ENCODE measurements at places on chromosomes 11 and 22.

DNA sequence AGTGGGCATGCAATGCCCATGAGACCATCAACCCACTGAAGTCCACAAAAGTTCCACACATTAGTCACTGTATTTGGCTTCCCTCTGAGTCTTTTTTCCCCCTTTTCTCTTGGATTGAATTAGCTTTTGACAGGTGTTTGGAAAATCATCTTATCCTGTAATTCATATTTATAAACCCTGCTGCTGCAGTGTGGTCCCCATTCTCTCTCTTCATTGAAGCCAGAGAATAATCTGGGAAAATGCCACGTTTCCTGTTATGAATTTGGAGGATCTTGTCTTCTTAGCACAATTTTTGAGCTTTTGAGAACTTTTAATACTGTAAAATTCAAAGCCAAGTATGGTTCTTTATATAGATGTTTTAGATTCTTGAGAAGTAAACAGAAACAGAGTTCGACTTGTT is 84.8 kb downstream of the UVRAG start:
- DNase-seq: no peak

- no peak for DNase-seq
Observed at GRCh38 chr11:2912498-2912897, 16.7 kb downstream of the PHLDA2 start.

GRCh38 chr11:83427501-83427900 is 141.3 kb upstream of the CCDC90B start:
- no peak for DNase-seq

- no peak for DNase-seq
Observed at GRCh38 chr22:39997939-39998726, 3.4 kb downstream of the FAM83F start.

GRCh38 chr11:122808478-122808869 is 29.8 kb upstream of the CRTAM start:
- no peak for DNase-seq

GRCh38 chr22:48342016-48342415 is 1485.7 kb downstream of the BRD1 start:
- DNase-seq: no peak

GRCh38 chr11:115421992-115422689 is 82.1 kb downstream of the CADM1 start:
- DNase-seq: no peak

DNA sequence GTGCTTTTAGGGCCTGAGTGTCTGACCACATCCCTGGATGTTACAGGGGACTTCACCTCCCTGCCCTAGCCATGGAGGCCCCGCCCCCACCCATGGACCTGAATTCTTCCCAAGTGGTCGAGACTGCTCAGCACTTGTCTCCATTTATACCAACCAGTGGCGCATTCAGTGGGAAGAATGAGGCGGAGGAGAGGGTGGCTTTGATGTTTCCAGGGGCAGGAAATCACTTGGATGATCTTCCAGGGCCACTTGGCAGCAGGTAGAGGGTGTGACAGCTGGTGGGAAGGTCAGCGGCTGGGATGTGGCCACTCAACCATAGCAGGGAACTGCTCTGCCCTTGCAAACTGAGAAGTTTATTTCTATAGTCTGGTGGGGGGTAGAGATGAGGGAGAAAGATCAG is 155.1 kb upstream of the BLID start:
- no peak for DNase-seq

DNA sequence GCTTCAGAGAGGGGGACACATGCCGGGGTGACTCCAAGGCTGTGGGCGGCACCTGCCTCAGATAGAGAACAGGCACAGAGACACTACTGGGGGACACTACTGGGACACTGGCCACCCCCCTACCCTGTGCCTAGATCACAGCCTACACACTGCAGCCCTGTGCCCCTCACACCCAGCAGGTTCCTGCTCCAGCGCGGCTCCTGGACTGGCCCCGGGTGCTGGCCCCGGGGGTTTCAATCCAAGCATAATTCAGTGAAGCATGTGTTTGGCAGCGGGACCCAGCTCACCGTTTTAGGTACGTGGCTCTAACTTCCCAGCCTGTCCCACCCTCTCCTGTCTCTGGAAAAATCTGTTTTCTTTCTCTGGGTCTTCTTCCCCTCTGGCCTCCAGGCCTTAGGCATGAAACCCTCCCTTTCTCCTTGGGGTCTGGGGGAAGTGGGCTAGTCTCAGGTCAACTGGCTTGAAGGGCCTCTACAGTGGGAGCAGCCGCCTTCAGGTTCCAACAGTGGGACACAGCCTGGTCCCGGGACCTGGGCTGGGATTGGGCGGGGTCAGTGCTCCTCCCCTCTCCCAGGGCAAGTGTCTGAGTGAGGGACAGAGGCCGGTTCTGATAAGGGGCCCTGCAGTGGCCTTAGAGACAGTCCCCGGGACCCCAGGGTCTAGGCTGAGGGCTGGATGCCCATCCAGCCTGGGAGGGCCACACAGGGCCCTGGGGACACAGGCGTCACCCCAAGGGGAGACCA is 98.8 kb downstream of the CRYBB2 start:
- DNase-seq: no peak

GRCh38 chr22:40399621-40400020 is 29.2 kb downstream of the SGSM3 start:
- DNase-seq: no peak

GRCh38 chr22:41619979-41620588 is 759 bp downstream of the DESI1 start:
- no peak for DNase-seq

- no peak for DNase-seq
Observed at GRCh38 chr11:68040101-68040956, 1.5 kb downstream of the TCIRG1 start.

GRCh38 chr22:30556388-30556787 is 9.8 kb upstream of the SEC14L6 start:
- DNase-seq: no peak

- no peak for DNase-seq
Observed at GRCh38 chr22:38707346-38707745, 1.6 kb downstream of the GTPBP1 start.

- no peak for DNase-seq
Observed at GRCh38 chr11:17651061-17651460, 68.3 kb upstream of the MYOD1 start.

DNA sequence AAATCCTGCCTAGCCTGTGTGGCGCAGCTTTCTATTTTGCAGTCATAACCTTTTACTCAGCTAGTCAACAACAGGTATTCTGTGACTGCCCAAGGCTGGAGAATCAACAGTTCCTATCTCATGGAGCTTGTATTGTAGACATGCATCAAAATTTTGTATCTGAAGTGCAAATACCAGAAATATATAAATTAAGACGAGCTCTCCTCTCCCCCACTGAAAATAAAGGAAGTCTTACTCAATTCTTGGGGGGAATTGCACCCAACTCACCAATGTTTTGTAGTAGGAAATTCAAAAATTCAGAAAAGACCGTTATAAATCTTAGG is 153.4 kb downstream of the NCAM1 start:
- DNase-seq: no peak

DNA sequence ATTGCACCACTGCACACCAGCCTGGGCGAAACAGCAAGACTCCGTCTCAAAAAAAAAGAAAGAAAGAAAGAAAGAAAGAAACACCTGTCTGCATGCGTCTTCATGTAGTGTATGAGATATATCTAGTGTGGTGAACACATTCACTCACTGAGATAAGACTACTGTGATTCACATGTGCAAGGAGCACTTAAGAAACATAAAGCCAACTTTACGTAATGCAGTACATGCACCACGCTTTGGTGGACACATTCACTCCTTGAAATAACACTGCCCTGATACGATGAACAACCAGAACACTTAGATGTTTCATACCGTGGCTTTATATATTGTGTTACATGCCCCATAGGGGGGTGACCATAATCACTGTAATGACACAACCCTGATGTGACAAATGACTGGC is 96.0 kb downstream of the MICAL3 start:
- no peak for DNase-seq

- DNase-seq: no peak
Observed at GRCh38 chr22:44540756-44541670, 43.0 kb upstream of the RTL6 start.

- no peak for DNase-seq
Observed at GRCh38 chr11:66815646-66816045, 27.6 kb upstream of the RCE1 start.

DNA sequence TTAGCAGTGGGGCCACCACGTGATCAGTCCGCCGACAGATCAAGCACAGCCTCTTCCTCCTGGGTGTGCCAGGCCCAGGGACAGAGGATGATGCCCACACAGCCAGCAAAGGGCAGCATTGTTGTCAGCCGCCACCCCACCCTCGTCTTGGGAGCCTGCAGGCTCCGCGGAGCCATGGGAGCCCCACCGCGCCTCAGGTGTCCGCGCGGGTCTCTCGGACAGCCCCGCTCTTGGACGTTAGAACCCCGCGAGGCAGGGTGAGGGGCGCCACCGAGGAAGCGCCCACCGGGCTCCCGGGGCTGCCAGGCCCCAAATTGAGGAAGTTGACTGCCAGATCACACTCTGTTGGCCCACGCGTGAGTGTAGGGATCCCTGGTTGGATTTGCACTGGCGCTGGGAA is 83.9 kb upstream of the MS4A8 start:
- no peak for DNase-seq

- peak; percentile 21 for DNase-seq
Observed at GRCh38 chr11:71153005-71153390, 99.4 kb downstream of the SHANK2 start.

GRCh38 chr11:73991471-73992006 is 8.9 kb upstream of the UCP2 start:
- peak; percentile 70 for DNase-seq

- DNase-seq: no peak
Observed at GRCh38 chr11:33829430-33830141, 55.3 kb upstream of the FBXO3 start.

DNA sequence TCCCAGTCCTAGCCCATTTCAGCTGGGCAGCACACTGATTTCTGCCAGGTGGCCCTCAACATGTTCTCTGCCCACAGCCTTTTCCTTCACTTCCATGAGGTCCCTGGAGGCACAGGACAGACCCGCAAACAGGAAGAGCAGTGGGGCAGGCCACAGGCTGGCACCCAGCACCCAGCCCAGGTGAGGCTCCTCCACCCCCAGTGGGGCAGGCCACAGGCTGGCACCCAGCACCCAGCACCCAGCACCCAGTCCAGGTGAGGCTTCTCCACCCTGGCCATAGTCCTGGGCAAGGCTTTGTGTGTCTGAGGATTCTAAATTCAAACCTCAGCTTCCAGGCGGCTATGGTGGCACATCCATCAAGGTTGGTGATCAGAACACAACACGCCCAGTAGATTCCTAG is 1413.0 kb downstream of the BRD1 start:
- peak; percentile 71 for DNase-seq

GRCh38 chr11:23836981-23837380 is 659.9 kb upstream of the LUZP2 start:
- DNase-seq: no peak

GRCh38 chr11:131154351-131154750 is 216.1 kb upstream of the NTM start:
- DNase-seq: no peak

- no peak for DNase-seq
Observed at GRCh38 chr22:39287076-39287725, 32.2 kb downstream of the RPL3 start.

GRCh38 chr11:102617466-102618008 is 7.6 kb downstream of the MMP20 start:
- DNase-seq: no peak

DNA sequence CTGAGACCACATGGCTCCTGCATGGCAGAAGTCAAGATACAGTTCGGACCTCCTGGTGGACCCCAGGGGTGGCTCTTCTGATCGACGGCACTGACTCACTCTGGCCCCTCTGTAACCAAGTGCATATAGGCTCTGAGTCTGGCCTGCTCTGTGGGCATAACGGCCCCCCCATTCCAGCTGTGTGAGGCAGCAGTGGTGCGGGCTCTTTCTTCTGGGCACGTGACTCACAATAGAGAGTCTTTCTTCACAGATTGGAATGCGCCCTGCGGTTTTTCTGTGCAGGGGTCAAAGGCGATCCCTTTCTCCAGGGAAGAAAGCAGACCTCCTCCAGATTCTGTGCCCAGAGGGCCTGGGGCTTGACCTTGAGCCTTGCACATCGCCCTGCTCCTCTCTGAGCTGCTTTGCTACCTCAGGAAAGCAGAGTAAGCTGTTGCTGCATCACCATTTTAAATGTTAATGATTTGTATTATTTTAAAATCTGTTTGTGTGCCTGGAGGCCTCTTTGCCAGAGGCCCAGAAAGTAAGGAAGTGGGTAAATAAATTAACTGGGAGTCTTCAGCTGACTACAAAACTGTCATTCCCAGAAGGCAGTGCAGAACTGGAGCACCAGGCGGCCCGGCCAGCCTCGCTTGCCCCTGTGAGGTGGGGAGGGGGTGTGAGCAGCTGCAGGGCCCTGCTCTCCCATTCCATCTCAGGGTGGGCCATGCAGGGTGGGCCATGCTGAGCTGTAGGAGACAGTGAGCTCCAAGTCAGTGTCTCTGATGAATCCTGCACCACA is 199.0 kb downstream of the GRIK4 start:
- DNase-seq: no peak

DNA sequence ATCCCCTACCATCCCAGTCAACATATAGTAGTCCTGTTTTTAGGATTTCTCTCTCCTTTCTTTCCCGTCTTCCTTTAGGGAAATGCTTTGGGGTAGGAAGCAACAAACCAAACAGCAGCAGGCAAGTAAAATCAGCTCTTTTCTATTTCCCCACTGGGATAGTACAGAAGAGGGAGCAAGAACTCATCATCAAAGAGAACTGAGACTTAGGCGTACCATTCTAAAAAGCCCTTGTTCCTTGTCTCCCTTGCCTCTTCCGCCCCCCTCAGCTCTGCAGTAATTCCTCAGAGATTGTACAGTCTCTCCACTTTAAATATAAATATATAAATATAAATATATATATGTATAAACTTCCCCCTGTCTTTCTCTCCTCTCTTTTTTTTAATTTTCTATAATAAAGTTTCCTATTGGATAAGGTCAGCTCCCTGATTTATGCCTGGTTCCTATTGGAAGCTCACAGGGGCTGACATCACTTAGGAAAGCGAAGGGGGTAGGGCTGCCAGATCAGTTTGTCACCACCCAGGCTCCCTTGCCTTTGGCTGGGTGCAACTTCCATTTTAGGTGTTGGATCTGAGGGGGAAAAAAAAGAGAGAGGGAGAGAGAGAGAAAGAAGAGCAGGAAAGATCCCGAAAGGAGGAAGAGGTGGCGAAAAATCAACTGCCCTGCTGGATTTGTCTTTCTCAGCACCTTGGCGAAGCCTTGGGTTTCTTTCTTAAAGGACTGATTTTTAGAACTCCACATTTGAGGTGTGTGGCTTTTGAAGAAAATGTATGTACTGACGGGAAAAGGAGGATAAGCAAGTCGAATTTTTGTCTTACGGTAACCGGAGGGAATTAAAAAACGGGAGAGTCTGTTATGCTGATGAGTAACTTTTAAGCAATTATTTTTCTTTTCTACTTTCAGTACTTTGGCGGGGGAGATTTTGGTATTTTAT is at the start of gene CTNND1:
CTNND1 (plus strand) TSS at position 502 of the 934 bp plus-strand sequence. CDS start 29,677 bp downstream, outside the sequence.
- DNase-seq: peak; percentile 94

- DNase-seq: no peak
Observed at GRCh38 chr22:24819911-24820461, 14.0 kb downstream of the SGSM1 start.

- DNase-seq: no peak
Observed at GRCh38 chr11:104856607-104857006, 41.7 kb downstream of the CASP12 start.

GRCh38 chr22:20406686-20407408 is 12.9 kb downstream of the ZNF74 start:
- DNase-seq: peak; percentile 38

- DNase-seq: no peak
Observed at GRCh38 chr11:129106788-129107187, 85.3 kb downstream of the ARHGAP32 start.

All from coronary artery (tissue), 2 donors.